GOT3 (cell line): ENCODE measurements at places on chromosomes 7 and 10.

DNA sequence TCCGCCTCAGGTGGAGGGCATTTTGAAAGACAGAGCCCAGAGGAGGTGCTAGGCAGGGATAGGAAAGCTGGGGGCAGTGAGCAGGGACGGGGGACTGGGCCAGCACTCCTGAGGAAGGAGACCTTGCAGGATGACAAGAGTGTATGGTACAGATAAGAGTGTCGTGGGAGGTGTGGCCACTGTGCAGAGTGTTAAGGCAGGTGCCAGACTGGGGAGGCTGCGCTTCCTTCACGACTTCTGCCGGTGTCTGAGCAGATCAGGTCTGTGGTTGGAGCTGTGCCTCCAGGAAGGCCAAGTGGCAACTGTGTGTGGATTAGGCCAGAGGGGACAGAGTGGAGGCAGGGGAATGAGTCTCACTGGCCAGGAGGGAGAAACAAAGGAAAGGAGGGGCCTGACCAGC is 161.7 kb downstream of the HIBADH start:
- no peak for DNase-seq

DNA sequence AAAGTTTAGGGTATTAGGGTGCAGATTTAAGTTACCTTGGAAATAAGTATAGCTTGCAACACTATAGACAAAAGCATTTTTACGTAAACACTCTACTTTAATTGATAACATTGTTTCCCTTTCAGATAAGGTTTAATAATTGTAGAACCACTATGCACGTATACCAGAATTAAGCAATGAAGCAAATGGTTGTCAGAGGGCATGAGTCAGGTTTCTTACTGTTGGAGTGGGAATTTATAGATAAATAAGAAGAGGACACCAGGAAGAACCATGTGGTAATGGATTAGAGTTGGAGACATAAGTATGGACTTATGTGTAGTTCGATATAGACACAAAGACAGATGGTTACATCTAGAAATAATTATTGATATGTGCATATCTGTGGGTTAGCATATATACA is 355.6 kb downstream of the ETV1 start:
- no peak for DNase-seq

- DNase-seq: no peak
Measured at GRCh38 chr10:60262647-60263126, 127.0 kb downstream of the ANK3 start.

- DNase-seq: no peak
Measured at GRCh38 chr7:130719541-130719940, 14.5 kb downstream of the KLF14 start.

DNA sequence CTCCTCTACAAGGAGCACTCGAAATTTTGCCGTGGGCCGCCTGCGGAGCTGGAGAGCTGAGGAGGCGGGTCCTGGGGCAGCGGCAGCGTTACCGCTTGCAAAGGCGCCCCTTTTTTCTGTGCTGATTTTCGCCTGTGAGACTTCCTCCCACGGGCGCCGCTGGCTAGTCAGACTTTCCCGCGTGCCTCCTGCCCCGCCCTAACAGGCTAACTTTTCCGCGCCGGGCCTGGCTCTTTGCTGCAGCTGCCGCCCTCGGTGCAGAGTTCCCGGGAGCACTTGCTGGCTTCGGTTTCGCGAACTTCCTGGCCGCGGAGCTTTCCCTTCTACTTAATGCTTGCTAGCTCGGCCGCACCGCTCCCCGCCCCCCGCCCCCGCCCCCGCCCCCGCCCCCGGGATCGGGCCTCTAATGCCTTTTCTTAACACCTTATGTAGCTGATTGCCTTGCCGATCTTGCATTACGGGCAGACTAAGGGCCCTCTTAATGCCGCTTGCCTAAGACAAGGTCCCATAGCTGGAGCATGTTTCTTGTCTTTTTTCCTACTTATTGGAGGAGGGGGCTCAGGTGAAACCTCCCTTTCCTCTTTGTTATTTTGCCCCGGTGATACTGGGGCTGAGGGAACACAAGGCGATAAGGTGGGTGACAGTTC is 37.9 kb upstream of the RASGEF1A start:
- DNase-seq: no peak

GRCh38 chr7:127413326-127413725 is 20.8 kb upstream of the ZNF800 start:
- no peak for DNase-seq

DNA sequence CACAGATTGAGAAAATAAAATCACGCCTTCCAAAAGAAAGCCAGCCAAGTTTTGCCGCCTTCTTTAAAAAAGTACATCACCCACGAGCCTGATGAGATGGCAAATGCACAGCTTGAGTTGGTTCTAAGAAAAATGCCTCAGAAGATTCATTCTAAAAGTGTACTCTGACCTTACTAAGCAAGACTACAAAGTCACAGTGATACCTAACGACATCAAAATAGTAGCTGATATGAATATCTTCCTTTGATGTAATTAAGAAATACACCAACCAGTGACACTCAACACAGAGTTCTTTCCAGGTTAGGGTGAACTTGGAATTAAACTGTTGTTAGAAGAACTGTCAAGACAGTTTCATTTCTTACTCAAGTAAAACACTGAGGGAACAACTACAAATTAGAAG is 78.0 kb upstream of the AMPH start:
- DNase-seq: no peak

- no peak for DNase-seq
Measured at GRCh38 chr7:36438211-36438610, 48.5 kb downstream of the ANLN start.

DNA sequence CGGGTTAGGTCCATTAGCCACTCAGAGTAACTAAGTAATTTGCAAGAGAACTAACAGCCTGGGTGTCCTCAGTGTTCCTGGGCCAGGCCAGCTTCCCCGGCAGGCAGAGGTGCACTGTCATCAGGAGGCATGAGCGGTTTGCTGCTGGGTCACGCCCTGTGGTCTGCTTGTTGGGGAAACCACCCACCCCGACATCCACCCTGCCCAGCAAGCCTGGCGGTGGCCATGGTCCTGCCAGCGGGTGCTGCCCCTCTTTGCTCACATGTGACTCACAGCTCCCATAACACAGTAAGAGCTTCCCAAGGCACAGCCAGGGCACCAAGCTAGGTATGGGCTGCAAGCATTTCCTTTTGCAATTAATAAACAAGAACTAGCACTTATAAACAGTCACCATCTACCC is 75.9 kb downstream of the RGS10 start:
- no peak for DNase-seq

DNA sequence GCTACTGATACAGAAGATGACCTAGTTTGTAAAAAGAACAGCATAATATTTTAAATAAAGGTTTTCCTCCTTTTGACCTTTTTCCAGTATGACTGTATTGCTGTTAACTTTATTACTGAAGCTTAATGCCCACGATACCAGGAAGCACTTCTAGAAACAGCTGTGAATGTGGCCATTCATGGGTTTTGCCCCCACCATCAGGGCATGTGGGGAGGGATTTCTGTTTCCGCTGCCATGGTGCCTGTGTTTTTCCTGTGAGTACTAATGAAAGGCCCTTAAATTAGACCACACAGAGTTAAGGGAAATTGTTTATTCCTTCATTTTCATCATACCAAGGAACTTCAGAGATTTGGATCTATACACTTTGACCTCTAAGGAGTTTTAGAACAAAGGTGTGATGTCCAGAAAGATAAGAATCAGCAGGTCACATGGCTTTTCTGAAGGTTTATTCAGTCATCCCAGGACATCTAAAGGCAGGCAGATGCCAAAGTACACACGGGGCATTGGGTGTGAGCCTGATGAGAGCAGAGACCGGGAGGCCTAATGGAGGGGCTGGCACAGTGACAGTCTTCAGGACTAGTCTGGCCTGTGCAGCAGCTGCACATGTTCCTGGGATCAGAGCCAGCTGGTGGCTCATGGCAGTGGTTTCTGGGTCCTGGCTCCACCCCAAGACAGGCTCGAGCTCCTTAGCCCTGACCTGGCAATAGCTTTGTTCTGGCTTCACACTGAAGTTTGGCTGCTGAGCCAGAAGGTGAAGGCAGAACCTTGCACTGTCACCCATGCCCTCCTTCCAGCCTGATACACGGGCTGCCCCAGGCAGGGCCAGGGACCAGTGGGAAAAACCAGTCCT is 190.9 kb downstream of the REEP3 start:
- DNase-seq: peak; percentile 38

DNA sequence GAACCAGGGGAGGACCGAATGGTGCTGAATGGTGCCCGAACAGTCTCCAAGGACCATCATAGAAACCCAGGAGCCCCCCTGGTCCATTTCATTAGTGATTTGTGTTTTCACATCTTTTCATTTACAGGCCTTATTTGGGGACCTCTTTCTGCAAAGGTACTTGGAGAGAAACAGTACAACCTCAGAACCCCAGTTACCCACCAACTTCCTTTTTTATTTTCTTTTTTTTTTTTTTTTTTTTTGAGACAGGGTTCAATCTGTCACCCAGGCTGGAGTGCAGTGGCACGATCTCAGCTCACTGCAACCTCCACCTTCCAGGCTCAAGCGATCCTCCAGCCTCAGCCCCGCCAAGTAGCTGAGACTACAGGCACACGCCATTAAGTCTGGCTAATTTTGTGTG is 13.0 kb upstream of the ELN start:
- no peak for DNase-seq

DNA sequence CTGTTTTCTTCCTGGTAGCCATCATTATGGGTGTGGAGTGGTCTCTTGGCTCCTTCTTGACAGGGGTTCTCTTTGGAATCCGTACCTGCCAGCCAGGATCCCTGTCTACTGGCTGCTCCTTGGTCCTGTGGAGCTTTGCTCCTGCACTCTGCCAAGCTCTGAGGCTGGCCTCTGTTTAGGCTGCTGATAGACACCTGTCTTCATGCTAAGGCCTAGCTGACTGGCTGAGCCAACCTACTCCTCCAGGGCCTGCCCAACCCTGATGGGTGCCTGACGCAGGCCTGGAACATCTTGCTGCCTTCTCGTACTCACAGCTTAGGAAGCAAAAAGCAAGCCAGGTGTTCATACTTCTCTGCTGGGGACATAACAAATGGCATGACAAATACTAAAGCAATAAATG is 333.6 kb upstream of the ZNF32 start:
- no peak for DNase-seq

- DNase-seq: peak; percentile 18
Measured at GRCh38 chr10:103451831-103452505, at the start of gene CALHM2. CALHM2 (minus strand) TSS chr10:103452370; CDS start chr10:103449941, 2,429 bp downstream.

DNA sequence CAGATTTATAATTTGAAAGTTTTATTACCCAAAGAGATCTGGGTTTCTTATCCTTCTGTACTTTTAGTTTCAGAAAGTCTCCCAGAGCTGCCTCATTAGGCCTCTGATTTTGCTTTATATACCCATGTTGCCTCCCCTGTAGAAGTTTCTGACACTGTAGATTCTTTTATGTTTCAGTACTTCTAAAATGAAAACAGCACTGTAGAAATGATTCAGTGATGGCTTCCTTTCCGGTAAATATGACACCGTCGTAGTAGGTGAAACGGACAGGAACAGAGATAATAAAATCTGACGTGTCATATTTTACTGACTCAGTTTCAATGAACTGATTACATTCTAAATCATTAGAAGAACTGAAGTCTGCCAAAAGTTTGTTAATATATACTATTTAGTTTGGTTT is 272.7 kb downstream of the TWIST1 start:
- no peak for DNase-seq

- DNase-seq: no peak
Measured at GRCh38 chr10:22704471-22704911, 9.9 kb downstream of the PIP4K2A start.

GRCh38 chr10:103745341-103746247 is 109.8 kb downstream of the SH3PXD2A start:
- DNase-seq: no peak

DNA sequence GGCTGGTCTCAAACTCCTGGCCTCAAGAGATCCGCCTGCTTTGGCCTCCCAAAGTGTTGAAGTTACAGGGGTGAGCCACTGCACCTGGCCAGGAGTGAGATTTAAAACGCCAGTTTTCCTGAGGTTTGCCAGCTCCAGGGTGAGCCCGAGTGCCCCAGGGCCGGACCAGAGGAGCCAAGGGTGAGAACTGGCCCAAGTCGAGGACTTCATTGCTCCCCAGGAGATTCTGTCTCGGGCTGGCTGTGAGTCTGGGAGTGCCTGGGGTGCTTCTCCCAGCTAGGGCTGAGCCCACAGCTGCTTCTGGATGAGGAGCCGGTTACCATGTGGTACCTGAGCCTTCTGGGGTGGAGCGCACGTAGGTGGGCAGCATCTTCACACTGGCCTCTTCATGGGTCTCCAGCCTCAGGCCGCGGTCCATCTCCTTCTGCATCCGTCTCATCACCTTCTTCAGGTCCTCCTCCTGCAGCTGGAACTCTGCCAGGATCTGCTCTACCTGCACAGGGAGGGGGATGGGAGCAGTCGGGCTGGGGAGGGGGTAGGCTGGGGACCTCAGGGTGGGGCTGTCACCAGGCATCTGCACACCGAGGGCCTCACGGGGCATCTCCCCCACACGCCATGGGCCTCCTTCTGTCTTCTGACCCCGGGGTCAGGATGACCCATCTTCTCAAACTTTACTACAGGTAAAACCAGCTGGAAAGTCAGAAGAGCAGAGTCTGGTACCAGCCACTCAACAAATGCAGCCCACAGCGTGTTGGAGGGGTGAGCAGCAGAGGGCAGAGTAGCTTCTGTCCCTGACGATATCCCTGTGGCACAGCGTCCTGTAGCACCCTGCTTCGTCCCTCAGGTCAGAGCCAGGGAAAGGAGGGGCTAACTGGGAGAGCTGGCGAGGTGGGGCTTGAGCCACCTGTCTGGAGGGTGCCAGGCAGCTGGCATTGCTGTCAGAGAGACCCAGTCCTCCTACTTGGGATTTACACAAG is 12.1 kb upstream of the MYL7 start:
- DNase-seq: no peak

DNA sequence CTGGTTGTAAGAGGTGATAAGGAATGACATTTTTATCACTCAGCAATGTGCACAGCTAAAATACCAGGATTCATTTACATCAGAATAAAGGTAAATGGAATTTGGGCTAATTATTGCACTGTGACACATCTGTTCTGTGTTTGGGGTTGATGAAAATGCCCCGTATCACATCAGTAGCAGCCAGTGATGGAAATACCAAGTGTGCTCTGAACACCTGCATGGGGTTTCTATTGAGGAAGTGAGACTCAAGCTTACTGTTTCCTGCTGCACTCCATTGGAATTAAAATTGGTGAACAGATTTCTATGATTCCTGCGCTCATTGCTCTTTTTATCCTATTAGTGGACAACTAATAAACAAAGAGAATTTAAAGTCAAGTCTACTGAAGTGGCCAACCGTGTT is 296.9 kb downstream of the NRG3 start:
- DNase-seq: no peak

- DNase-seq: no peak
Measured at GRCh38 chr10:28047061-28047460, 48.2 kb upstream of the ODAD2 start.

DNA sequence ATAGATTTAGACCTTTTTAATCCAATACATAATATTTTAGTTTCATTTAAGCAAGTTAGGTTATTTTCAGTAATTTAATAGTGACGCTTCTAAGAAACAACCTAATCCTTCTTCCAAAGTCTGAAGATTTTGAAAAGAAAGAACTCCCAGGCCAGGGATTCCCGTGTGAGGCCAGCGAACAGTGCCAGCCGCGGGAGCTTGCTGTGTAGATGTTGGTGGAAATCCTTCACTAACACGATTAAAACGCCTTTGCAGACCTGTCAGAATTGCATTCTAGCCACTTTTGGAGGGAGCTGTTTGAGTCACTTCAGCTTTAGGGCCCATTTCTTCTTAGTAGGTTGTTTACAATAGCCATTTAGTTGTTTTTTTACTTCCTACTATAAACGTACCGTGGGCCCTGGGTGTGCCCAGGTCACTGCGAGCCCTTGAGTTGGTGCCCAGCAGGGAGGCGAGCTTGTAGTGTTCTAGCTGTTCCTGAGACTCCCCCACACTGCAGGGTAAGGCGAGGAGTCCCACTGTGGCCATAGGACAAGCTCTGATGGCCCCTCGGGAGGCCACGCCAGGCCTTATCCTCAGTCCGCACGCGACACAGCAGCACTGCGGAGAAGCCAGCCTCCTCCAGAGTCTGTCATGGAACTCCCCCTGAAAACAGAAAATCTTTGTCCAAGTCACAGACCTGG is 32.3 kb downstream of the PPP2R2D start:
- no peak for DNase-seq
